ENCODE measurements at places on chromosomes 7 and 10.

- DNase-seq, result no peak
Observed at GRCh38 chr7:911791-912480, 35.6 kb downstream of the GET4 start.

GRCh38 chr10:21702633-21703111 is 168.6 kb downstream of the MLLT10 start:
- no peak for DNase-seq

- no peak for DNase-seq
Observed at GRCh38 chr10:85615556-85615955, 751.0 kb downstream of the GRID1 start.

- no peak for DNase-seq
Observed at GRCh38 chr7:114084472-114085312, 165.9 kb upstream of the PPP1R3A start.

- no peak for DNase-seq
Observed at GRCh38 chr7:45919231-45919784, 1.8 kb downstream of the IGFBP3 start.
